ENCODE measurements at places on chromosomes 1 and 21.
A peak's percentile ranks its signal among the peaks of the same experiment; 100 is the strongest.

DNA sequence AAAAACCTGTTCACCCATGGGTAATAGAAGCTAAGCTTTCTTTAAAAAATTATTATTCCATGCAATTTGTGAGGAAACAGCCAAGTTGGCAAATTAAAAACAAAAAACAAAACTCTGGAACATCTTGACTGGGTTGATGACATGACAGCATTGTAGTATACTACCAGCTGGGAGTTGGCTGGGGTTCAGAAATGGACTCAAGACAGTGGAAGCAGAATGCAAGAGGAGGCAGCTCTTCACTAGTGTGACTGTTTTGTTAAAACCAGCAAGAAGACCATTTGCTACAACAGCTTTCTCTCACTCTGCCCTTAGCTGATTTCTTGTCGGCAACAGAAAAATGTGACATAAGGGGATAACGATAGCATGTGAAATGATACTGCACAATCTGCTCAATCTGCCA is 1298.9 kb upstream of the ADGRL4 start:
- no peak for DNase-seq

- DNase-seq = no peak
Measured at GRCh38 chr1:19534281-19534680, 48.9 kb upstream of the CAPZB start.

GRCh38 chr1:3817821-3818597 is 21.7 kb upstream of the LRRC47 start:
- DNase-seq = no peak

DNA sequence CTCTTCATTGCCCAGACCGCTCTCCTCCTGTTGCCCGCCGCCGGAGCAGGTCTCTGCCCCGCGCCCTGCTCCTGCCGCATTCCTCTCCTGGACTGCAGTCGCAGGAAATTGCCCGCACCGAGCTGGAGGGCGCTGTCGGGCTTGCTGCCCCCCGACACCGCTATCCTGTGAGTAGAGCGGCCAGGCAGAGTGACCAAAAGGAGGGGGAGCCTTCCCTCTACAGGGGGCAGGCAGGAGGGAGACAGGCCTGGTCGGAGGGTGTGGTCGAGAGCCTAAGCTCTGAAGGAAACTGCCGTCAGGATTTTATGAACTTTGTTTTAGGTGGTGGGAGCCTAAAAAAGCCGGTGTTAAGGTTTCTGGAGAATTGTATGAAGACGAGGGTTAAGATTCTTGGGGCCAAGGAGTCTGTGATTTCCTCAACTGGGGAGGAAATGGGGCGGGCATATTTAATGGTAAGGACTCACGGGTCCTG is 517 bp downstream of the LRIG2 start:
- peak; percentile 62 for DNase-seq

GRCh38 chr21:31161157-31161556 is 122.9 kb upstream of the KRTAP19-8 start:
- peak; percentile 78 for DNase-seq
